ENCODE measurements at places on chromosomes 7 and 10. TPM values are rescaled to one million over a fixed set of nuclear protein-coding genes. Genes with fewer than 3 reads are reported as not detected.

DNA sequence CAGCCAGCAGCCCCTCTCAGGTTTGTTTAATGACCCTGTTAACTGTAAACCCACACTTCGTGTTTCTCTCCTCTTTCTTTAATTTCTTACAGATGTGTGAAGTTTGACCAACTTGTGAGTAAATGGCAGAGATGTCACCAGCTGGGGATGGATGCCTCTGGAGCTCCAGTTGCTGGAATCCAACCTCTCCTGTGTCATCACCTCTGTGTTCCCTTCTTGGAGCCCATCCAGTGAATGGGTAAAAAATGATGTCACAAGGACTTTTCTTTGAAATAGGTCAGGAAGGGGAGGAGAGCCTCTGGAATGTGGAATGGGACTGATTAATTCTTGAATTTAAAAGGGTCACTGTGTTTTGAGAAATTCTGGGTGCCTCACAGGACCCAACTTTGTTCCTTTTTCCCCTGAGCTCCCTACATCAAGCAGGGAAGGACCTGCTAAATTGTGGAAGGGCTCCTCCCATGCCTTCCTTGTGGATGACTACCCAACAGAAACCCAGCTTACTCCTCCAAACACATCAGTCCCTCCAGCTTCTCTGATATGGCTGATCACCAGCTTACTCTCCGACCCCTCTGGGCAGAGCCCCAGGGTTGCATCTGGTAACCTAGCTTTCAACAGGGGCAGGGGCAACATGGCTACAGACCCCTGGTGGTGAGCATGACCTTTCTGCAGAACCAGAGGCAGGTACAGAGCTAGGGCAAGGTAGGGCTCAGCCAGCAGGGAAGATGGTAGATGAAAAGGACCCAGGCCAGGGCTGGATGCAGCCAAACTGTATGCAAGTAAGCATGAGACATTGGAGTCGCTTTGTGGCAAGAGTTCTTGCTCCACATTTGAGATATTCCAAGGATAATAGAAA lies 67.5 kb downstream of the STRA8 start:
- H3K27ac ChIP-seq, result no peak overlapping the region
- peaks cover 12% of the 10 kb centered on the region for H3K4me1 ChIP-seq
- H3K27me3 ChIP-seq, result no peaks in the 10 kb centered on the region
- H3K4me3 ChIP-seq, result no peak overlapping the region
- DNase-seq, result peak; percentile 64

DNA sequence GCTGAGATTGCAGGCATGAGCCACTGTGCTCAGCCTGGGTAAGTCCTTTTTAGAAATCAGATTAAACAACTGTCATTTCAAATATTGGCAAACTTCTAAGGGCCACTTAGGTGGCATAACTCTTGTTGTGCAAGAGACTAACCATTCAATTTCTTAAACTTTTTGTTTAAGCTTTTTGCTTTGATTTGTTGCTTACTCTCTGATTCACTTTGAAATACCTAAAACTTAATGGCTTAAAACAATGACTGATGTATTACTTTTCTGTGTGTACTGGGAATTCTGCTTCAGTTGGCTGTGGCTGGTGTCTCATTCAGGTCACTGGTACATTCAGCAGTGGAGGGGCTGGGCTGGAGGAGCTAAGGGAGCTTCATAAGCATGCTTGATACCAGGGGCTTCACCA lies 28.9 kb downstream of the ZNF25 start:
- peaks cover 24% of the 10 kb centered on the region for H3K36me3 ChIP-seq

- no peaks in the 10 kb centered on the region for H3K4me1 ChIP-seq
- H3K27me3 ChIP-seq, result no peaks in the 10 kb centered on the region
- peak overlapping the region; percentile 54 for H3K4me3 ChIP-seq
- no peak overlapping the region for H3K27ac ChIP-seq
- H3K36me3 ChIP-seq, result no peaks in the 10 kb centered on the region
- peak; percentile 13 for DNase-seq
Observed at GRCh38 chr10:105837951-105838350, 1196.9 kb downstream of the SORCS3 start.

GRCh38 chr7:91566402-91566732 lies 302.1 kb downstream of the FZD1 start:
- H3K4me1 ChIP-seq, result peaks cover 10% of the 10 kb centered on the region
- peaks cover 7% of the 10 kb centered on the region for H3K27me3 ChIP-seq
- no peaks in the 10 kb centered on the region for H3K36me3 ChIP-seq
- no peak overlapping the region for H3K27ac ChIP-seq

SEMA3E gene
- total RNA-seq, result 1.6 TPM
